ENCODE measurements at places on chromosomes 5 and 9.

GRCh38 chr5:172417983-172418630, 36.2 kb downstream of the SH3PXD2B start:
- no peak for DNase-seq

- DNase-seq = peak; percentile 10
Observed at GRCh38 chr5:133404724-133405123, 207.6 kb downstream of the FSTL4 start.

- DNase-seq = no peak
Observed at GRCh38 chr9:115599898-115600297, 481.9 kb upstream of the TNC start.

DNA sequence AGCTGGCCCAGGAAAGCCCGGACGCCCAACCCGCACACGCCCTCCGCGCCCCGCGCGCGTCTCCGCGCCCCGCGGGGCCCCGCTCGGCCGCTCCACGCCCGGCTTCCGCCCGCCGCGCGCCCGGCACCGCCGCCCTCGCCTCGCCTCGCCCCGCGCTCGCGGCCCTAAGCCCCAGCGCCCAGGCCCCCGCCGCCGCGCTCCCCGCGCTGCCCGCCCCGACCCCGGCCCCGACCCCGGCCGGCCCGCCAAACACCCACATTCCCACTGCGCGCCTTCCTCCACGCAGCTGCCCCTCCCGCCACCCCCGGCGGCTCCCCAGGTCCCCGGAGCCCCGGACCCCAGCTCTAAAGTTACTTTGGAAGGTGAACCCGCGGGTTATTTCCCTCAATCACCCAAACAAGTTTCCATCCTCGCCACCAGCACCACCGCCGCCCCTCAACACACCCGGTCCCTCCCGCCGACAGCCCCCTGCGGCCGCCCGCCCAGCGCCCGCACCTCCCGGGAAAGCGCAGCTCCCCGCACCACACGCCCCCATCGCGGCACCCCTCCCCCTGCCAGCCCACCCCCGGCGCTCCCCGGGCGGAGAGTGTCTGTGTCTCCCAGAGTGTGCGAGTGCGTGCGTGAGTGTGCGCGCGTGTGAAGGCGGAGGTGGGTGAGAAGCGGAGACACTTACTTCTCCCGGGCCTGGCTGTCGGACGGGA, 439 bp downstream of the SSBP2 start:
- peak; percentile 29 for DNase-seq

- DNase-seq = no peak
Observed at GRCh38 chr5:93894601-93895354, 153.4 kb upstream of the POU5F2 start.

DNA sequence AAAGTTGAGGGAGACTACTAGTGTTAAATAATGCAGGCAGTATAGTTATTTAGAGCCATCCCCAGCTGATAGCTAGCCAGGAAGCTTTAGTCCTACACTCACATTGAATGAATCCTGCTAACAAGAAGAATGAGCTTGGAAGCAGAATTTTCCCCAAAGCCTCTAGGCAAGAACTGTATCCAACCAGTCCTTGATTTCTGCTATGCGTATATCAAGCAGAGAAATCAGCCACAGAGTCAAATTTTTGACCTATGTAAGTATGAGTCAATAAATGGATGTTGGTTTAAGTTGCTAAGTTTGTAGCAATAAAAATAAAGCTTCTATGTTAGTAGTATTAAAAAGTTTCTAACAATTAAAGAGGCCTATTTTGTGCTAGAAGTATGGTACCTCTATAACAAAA, 672.1 kb upstream of the CHD1 start:
- no peak for DNase-seq

GRCh38 chr5:133025804-133026663, at the start of gene ZCCHC10:
TSS of gene ZCCHC10 (minus strand) at chr5:133026549. CDS start at chr5:133026537, 12 bp downstream.
- DNase-seq = peak; percentile 94

- no peak for DNase-seq
Observed at GRCh38 chr9:134323741-134324358, 2.4 kb upstream of the RXRA start.

GRCh38 chr5:132417010-132417439, 47.5 kb downstream of the SLC22A5 start:
- no peak for DNase-seq

DNA sequence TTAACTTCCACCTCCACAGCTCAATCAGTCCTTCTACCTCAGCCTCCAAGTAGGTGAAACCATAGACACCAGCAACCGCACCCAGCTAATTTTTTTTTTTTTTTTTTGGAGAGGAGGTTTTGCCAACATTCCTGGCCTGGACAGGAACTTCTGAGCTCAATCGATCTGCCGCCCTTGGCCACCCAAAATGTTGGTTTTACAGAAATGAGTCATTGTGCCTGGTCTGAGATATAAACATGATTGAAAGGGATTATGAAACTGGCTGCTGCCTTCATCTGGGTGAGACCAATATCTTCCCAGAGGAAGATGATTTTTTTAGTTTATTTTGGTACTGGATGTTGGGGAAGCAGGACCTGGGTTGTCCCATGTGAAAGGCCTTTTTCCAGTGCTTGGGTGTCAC, 9.2 kb downstream of the TAF11L12 start:
- DNase-seq = no peak

DNA sequence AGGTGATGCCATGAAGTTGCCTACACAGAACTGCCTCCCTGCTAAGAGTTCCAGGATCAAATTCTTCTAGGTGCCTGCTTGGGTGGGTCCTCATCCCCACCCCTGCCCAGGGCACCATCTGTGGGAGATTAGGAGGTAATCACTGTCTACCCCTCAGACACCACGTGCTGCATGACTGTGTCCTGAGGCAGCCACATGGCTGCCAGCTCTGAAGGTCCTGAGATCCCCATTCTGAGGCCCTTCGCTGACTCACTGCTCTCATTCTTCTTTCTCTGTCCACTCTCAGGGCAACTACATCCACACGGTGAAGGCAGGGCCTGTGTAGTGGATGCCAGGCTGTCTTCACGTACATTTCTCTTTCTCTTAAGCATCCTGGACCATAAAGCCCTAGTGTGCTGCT, 222.9 kb upstream of the ANKRD55 start:
- DNase-seq = no peak

- DNase-seq = no peak
Observed at GRCh38 chr9:6984941-6985578, 227.3 kb downstream of the KDM4C start.

- DNase-seq = no peak
Observed at GRCh38 chr9:134787601-134788531, 92.7 kb upstream of the FCN2 start.

DNA sequence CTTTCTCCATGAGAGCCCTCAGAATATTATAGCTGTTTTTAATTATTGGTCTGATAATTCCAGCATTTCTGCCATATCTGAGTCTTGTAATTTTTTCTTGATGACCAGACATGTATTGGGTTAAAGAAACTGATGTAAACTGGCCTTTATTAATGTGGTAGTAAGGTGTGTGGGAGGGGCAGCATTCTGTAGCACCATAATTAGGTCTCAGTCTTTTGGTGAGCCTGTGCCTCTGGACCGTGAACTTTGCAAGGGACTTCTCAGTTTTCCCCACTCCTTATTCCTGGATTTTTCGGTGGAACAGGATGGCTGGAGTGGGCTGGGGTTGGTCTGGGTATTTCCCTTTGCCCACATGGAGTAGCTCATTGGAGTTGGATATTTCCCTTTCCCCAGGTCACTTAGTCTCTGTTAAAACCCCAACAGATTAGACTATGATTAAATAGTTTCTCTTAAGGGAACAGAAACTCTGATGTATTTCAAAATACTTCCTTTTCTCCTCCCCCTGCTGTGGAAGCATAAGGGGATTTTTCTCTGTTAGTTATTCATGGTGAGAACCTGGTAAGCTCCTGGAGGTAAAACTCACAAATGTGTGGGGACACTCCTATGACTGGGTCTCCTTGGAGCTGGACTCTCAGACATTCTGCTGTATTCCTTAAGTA, 52.4 kb downstream of the FSD1L start:
- DNase-seq = no peak

- DNase-seq = no peak
Observed at GRCh38 chr5:23139338-23140171, 286.4 kb upstream of the CDH12 start.

- DNase-seq = no peak
Observed at GRCh38 chr5:79753092-79753491, 63.5 kb downstream of the CMYA5 start.

- no peak for DNase-seq
Observed at GRCh38 chr5:59579101-59579823, 314.3 kb downstream of the PDE4D start.

DNA sequence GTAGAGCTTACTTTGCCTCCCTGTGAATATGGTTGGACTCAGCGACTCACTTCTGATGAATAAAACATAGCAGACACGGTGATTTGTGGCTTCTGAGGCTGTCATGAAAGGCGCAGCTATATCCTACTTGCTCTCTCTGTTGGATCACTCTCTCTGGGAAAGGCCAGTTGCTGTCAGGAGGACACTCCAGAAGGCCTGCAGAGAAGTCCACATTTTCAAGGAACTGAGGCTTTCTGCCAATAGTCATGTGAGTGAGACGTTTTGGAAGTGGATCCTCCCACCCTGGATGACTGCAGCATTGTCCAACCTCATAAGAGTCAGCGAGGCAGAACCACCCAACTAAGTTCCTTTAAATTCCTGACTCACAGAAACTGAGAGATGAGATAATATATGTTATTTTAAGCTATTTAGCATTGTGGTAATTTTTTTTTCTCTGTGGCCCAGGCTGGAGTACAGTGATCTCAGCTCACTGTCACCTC, 156.0 kb upstream of the MAST4 start:
- DNase-seq = peak; percentile 23

- no peak for DNase-seq
Observed at GRCh38 chr5:21391506-21391905, 1403.5 kb upstream of the CDH18 start.

DNA sequence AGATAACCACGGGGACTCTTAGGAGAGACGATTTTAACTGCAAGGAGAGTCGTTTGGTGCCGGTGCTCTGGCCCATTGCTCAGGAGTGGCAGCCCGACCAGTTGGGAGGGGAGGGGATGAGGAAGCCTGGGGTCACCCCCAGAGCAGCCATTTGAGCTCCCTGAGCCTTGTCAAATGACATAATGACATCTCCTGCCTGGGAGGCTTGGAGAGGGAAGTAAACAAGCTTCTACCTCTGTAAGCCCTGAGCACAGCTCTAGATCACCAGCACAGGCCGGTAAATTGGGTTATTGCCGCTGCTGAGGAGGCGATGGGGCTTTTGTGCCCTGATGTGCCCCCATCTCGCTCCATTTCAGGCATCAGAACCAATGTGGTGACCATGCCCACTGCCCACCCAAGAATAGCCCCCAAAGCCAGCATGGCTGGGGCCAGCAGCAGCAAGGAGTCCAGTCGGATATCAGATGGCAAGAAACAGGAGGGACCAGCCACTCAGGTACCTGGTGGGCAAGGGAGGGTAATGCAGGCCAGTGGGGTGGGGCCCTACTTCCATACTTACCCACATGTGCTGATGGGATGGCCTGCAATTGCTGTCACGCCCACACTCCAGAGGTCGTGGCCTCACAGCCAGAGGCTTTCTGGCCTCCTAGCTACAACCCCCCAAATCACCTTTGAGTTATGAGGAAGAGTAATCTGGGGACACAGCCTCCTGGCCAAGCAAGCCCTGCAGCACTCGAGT, 23.0 kb downstream of the CD74 start:
- DNase-seq = no peak

DNA sequence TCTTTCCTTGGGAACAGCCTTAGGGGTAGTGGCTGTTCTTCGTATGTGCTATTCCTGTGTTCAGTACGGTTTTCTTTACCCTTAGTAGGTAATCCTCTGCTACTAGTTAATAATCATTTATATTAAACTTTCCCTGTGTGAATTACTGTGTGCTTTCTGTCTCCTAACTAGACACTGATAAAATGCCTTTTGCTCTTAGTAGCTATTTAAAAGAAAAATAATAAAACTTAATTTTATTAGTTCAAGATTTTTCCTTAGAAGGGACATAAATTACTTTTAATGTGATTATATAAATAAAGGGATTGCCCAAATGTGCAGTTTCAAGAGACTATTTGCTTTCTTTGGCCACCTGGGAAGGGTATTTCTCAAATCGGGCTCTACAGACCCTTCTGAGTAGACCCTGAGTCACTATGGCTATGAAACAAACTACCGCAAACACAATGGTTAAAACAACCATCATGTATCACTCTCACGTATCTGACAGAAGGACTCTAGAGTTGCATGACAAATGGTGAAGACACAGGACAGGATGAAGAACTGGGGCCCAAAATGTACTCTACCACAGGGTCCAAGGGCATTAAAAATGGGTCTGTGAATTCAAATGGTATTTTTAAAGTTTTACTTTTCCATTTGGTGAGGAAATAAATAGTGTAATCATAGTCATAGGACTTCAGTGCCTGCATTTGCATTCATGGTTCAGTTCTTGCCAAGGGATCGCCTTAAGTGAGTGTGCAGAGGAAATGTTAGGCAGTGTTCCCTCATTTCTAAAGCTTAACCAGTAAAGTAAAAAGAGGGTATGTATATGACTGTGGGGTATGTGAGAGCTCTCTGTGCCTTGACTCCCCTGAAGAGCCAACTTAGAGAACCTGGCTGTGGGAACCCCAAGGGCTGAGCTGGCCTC, 97.0 kb downstream of the TSSK1B start:
- DNase-seq = no peak

- no peak for DNase-seq
Observed at GRCh38 chr5:86861512-86861911, 243.8 kb downstream of the COX7C start.

DNA sequence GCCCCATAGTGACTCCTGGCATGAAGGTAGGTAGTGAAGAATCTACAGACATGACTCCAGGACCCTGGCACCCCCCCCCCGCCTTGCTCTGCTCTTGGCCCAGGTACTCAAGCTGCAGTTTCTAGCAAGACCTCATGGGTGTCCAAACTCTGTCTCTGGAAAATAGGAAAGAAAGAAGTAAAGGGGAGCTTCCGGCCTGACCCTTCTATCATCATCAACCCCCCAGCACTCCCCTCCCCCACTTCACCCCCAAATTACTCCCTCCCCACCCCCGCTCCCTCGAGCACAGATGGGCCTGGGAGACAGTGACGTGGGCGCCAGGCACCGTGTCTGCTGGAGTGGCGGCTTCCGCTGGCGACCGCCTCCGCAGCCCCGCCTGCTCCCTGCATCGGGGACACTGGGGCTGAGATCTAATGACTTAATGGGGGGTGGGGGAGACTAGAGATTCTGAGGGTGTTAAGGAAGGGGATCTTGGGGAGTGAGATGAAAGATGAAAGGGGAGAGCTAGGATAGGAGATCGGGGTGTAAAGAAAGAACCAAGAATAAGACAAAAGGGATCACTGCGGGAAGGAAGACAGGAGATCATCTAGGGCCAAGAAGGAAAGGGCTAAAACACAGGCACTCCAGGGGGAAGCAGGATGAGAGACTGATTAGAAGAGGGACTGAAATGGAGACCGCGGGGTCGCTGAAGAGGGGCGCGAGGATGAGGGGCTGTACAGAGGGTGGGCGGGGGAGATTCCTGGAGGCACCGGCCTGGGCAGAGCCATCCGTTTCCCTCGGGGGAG, 1.1 kb upstream of the DNAJB5 start:
- DNase-seq = no peak

DNA sequence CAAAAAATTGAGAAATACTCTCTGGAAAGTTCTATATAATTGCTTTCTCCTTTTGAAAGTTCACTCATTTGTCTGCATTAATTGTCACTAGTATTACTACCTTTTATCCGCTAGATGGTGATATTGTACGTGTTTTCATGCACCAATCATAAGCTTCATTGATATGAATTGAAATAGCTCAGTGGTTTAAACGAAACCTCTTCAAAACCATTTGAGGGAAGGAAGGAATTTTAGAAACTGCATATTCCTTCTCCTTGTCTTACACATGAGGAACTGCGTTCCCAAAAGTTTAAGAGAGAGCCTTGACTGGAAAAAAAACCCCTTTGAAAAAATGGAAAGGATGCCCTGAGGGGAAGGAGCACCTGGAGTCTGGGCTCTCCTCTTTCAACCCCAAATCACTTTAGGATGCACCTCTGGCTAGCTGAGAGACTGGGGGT, 98.6 kb downstream of the YTHDC2 start:
- no peak for DNase-seq

- no peak for DNase-seq
Observed at GRCh38 chr5:111691914-111692313, 65.1 kb downstream of the NREP start.
